ENCODE measurements at places on chromosomes 1 and 21.

GRCh38 chr1:178938101-178938958, 67.5 kb upstream of the ANGPTL1 start:
- no peak for DNase-seq

GRCh38 chr1:42767510-42768000, 506 bp downstream of the C1orf50 start:
- no peak for DNase-seq

- no peak for DNase-seq
Measured at GRCh38 chr1:5754817-5755551, 237.2 kb downstream of the NPHP4 start.

DNA sequence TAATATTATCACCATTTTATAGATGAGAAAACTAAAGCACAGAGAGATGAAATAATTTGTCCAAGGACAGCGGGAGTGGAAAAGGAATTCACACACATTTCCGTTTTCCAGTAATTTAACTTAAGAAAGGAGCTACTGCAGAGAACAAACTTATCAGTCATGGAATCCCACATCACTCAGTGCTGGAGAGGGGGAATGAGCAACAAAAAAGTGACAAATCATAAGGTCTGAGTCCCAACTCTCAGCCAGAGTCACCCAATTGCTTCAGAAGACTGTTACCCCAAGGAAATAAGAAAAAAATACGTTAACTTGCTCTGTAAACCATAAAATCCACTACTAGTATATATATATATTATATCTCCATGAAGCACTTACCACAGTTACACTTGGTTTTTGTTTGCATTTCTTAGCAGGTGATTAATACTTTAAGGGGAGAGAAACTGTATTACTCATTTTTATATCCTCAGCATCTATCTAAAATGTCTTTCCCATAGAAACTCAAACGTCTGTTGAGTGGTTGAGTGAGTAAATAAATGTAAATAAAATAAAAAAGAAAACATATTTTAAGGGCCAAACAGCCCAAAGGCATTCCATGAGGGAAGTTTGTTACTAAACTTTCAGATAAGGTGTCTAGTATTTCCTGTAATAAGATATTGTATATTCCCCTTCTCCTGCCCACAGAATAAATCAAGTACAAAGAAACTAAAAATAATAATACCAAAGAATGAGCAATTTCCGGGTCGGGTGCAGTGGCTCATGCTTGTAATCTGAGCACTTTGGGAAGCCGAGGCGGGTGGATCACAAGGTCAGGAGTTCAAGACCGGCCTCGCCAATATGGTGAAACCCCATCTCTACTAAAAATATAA, 76.8 kb downstream of the SLC45A1 start:
- DNase-seq = peak; percentile 79

DNA sequence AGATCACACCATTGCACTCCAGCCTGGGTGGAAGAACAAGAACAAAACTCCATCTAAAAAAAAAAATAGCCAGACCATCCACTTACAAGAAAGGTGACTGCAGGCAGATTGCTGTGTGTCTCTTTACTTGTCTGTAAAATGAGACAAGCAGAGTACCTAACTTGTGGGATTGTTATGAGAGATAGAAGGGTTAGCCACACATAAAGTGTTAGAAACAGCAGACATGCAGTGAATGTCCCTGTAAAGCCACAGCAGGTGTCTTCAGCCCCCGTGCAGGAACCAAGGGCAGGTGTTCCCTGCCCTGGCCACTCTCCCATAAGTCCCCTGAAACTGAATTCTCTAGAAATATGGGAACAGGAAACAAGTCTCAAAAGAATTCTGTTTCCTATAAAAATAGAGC, 40.8 kb upstream of the EFHD2 start:
- no peak for DNase-seq

GRCh38 chr1:9816199-9816598, 7.6 kb downstream of the CLSTN1 start:
- no peak for DNase-seq

GRCh38 chr21:45371081-45371480, 33.9 kb upstream of the COL18A1 start:
- no peak for DNase-seq

DNA sequence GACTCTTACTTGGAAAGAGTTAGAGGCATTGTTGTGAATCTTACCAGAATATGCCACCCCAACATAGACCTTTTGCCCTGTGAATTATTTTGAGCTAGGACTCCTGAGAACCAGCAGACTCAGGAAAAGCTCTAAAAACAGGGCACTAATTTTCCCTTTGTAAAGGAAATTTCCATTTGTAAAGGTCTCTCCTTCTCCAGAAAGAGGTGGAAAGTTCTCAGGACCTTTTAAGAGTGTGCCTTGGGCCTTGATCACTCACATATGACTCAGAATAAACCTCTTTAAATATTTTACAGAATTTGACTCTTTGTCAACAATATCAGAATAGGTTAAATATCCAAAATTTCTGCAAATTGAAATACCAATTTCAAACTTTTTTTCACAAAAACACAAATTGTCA, 721.8 kb upstream of the NCAM2 start:
- DNase-seq = no peak

GRCh38 chr1:81681114-81681513, 119.6 kb upstream of the ADGRL2 start:
- DNase-seq = no peak

DNA sequence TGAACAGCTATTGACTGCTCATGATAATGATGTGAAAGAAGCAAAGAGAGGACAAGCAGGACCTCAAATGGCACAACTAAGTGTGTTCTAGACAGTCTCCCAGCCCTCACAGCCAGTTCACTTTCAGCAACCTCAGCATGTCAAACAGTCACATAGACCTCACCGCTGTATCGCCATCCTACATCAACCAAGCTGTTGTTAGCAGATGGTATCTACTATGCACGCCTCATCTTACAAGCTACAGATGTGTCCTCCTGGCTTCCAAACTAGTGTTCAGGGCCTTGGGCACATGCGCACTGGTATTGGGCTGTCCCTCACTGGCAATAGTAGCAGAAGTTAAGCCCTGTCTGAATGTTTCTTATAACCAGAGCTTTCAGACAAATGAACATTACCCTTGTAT, 28.4 kb downstream of the EVI5 start:
- no peak for DNase-seq

DNA sequence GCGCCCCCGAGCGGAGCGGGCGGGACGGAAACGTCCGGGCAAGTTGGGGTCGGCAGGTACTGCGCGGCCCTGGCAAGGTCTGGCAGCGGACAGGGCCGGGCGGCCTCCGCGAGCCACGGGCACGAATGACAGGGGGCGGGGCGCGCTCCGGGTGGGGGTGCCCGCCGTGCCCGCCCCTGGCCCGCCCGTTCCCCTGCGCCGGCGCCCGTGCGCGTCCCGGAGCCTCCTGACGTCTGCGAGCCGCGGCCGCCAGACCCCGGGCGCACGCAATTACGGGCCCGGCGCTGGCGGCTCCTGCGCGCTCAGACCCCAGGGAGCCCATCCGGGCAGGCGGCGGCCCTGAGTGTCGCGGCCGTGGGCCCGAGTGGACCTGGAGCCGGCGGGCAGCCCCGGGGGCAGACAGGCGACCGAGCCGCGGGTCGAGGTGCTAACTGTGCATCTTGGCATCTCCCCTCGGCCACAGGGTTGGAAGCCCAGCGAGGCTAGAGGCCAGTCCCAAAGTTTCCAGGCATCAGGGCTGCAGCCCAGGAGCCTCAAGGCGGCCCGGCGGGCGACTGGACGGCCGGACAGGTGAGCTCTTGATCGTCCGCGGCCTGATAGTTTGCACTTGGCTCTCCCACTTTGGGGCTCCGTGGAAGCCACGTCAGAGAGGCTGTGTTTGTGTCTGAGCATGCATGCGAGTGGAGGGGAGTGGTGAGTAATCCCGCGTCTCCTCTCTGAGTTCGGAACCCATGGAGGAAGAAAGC, 918 bp downstream of the MIB2 start:
- DNase-seq = peak; percentile 80

GRCh38 chr1:50271968-50272578, 151.2 kb downstream of the DMRTA2 start:
- DNase-seq = no peak

- DNase-seq = peak; percentile 65
Measured at GRCh38 chr1:15803380-15803779, 4.1 kb downstream of the UQCRHL start.

GRCh38 chr1:206580438-206581113, 31.7 kb downstream of the EIF2D start:
- peak; percentile 69 for DNase-seq

DNA sequence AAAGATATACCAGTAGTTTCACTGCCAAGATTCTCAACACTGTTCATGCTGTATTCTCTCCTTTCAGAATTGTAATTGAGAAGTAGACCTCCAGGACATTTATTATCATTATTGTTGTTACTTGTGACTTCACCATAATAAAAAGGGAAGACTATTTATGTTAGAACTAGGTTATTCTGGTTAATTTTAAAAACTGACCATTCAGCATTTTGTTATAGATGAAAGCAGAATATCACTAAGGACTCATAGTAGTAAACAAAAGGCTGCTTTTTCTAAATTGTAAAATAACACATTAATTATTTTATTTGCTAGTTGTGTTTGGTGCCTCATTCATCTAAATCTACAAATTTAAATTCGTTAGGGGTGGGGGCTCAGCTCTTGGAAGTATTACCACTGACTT, 210.4 kb downstream of the PATJ start:
- DNase-seq = no peak

DNA sequence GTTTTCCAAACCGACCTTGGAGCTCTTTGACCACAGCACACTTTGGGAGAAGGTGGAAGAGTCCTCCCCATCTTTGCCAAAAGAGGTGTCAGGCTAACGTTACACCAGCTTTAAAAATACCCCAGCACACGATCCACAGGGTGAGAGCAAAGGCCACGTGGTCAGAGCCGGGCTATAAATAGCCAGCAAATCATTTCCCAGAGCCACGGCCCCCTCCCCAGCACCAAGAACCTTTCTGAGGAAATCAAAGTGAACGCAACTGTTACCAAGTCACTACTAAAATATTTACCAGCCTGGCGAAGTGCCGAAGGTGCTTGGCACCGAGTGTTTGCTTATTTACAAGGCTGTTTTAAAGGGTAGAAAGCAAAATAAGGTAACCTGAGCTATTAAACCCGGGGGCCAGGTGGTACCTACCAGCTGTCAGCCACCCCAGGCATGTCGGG, 72.4 kb downstream of the CASZ1 start:
- no peak for DNase-seq

DNA sequence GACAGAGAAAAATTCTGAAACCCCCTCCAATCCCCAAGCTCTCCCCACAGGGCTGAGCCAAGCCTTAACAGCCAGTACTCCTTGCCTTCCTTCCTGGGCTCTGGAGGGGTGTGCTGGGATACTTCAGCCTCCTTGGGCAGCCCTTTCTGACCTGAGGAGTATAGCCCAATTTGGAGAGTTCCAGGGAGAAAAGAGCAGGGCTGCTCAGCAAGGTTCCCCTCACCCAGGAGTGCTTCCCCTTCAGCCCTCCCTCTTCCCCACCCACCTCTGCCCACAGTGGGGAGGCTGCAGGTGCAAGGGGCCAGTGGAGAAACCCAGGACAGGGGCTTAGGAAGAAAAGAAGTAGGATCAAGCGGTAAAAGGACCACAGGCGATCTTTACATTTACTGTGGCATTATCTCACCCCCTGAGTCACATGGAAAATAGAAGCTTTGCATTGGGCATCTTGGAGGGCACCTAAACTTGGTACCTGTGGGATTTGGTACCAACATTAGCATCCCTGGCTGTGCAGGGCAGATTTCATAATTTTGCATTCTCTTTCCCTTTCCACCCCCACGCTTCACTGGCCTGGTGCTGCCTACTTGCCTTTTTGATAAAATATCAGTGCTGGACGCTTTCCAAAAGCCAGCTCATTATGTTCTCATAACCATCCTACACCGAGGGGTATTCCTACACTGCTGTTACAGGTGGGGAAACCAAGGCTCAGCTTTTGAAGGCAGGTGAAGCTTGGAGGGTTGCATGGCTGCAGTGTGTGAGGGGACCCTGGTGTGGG, 2.8 kb upstream of the ADORA1 start:
- DNase-seq = peak; percentile 36

GRCh38 chr1:220637759-220638158, 52.4 kb upstream of the C1orf115 start:
- DNase-seq = no peak

DNA sequence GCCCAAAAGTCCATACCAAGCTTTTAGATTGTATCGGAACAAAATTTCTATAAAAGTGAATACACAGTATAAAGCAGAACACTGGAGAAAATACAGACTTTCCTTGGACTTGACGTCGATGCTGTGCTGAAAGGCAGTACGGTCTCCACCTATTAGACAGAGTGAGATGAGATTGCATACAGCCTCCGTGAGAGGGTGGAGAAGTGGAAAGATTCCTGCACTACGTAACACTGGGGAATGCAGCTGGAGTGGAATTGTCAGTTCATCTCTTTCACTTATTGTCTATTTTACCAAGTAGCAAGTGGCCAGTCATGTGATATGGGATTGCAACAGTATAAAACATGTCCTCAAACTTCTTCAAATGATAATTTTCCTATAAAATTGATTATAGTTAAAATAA, 209.5 kb downstream of the ZP4 start:
- DNase-seq = no peak

GRCh38 chr1:232891071-232891470, 59.3 kb upstream of the NTPCR start:
- DNase-seq = no peak

DNA sequence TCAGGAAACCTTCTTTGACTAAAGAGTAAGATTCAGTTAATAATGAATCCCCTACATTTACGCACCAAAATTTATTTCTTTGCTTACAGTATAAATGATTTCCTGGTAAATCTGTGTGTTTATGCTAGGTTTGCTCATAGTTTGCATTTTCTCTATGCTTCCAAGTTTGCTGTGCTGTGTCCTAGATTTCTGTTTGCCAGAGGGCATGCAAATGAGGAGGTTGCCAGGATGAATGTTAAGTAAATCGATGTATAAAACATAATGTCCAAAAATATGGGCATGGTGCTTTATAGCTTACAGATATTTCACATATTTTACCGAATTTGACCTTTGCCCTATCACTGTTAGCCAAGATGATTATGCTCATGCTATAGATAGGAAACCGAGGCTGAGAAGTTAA, 63.8 kb downstream of the TBX19 start:
- DNase-seq = no peak

GRCh38 chr1:98546319-98546718, 115.2 kb upstream of the SNX7 start:
- no peak for DNase-seq

GRCh38 chr1:7009741-7010525, 224.7 kb downstream of the CAMTA1 start:
- no peak for DNase-seq

- DNase-seq = no peak
Measured at GRCh38 chr1:226873771-226874578, 3.6 kb downstream of the PSEN2 start.

GRCh38 chr1:223524930-223525451, 131.8 kb downstream of the CCDC185 start:
- no peak for DNase-seq

- no peak for DNase-seq
Measured at GRCh38 chr1:245512181-245512888, 357.6 kb downstream of the KIF26B start.

DNA sequence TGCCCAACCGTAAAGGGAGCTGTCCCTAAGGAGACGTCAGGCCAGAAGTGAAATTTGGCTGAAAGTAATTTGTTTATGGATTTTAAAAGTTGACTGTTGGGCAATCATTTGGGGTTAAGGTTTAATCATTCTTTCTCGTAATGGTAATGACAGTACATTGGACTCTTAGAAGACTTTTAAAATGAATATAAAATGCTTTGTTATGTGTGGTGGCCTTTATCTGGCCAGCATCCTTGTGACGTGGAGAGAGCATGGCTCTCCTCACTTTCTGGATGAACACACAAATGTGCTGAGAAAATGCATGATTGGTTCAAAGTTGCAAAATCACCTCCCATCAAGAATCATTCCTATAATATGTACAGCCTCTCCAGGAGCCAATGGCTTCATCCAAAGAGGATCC, 160.2 kb downstream of the DHRS3 start:
- DNase-seq = no peak

GRCh38 chr1:54475357-54475881, 69.2 kb upstream of the SSBP3 start:
- DNase-seq = peak; percentile 77
